Stimulated activated CD4-positive, alpha-beta T cell treated with anti-CD3 and anti-CD28 coated beads, Interleukin-2, amount 100 ng/mL, for 24 hours (primary cell): ENCODE measurements at places on chromosomes 4 and X.
A peak's percentile ranks its signal among the peaks of the same experiment; 100 is the strongest.

GRCh38 chr4:88659890-88660208 lies 37.8 kb downstream of the NAP1L5 start:
- DNase-seq: no peak

DNA sequence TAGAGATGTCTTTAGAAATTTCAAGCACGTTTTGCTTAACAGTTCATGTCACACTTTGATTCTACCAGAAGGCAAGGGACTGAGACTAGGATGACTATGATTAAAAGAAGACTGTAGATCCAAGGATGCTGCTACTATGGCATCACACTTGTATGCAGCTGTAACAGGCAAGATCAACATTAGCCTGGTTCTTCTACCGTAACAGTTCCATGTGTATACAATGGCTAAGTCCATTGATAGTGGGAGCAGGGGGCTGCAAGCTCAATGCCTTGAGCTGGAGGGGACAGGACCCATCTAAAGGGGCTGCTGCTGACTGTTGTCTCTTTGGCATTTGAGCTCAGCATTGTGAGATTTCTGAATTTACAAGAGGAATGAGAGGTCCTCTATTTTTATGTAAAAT lies 212.0 kb downstream of the APBB2 start:
- no peak for DNase-seq

GRCh38 chr4:14925471-14925870 lies 76.8 kb upstream of the CPEB2 start:
- no peak for DNase-seq

DNA sequence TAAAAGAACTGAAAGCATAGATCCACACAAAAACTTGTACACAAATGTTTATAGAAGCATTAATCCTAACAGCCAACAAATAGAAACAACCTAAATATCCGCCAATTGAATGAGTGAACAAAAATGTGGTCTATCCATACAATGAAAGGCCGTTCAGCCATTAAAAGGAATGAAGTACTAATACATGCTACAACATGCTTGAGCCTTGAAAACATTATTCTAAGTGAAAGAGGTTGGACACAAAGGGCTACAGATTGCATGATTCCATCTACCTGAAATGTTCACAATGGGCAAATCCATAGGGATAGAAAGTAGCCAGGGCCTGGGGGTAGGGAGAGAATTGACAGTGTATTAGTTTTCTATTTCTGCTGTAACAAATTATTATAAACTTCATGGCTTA lies 169.2 kb downstream of the SPCS3 start:
- no peak for DNase-seq

- DNase-seq: no peak
Observed at GRCh38 chr4:173362666-173363065, 8.1 kb upstream of the SAP30 start.

- DNase-seq: no peak
Observed at GRCh38 chr4:47930971-47931804, 16.8 kb upstream of the NFXL1 start.

GRCh38 chr4:41185614-41186592 lies 28.4 kb downstream of the APBB2 start:
- no peak for DNase-seq

DNA sequence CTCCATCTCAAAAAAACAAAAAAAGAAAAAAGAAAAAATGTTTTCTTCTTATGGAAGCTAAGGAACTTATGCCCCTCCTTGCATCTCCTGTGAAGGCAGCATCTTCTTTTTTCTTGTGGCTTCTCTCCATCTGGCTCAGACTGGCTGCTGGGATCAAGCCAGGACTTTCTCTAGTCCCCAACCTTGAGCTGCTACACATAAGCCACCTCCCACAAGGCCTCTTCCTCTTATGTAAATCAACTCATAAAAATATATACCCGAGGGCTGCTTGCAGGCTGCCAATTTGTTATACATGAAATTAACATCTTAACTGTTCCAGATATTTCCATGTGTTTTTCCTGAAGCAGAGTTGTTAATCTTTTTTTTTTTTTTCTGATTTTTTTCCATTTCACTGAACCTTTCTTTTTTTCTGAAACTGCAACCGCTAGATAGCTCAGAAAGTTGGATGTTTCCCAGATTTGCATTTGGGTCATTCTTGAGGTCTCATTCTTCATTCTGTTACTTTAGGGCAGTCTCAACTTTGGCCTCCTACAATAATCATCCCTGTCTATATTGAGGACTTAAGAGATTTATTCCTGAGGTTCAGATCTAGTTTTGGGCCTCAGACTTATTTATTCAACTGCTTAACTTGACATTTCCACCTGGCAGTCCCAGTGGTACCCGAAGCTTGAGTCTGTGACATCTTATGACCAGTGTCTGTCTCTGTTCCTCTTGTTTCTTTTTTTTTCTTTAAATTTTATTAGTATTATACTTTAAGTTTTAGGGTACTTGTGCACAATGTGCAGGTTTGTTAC lies 10.3 kb downstream of the SNX25 start:
- DNase-seq: no peak

GRCh38 chrX:130769835-130770234 lies 133.2 kb downstream of the ENOX2 start:
- DNase-seq: no peak

- DNase-seq: no peak
Observed at GRCh38 chrX:107601326-107601725, 27.0 kb upstream of the PRPS1 start.

DNA sequence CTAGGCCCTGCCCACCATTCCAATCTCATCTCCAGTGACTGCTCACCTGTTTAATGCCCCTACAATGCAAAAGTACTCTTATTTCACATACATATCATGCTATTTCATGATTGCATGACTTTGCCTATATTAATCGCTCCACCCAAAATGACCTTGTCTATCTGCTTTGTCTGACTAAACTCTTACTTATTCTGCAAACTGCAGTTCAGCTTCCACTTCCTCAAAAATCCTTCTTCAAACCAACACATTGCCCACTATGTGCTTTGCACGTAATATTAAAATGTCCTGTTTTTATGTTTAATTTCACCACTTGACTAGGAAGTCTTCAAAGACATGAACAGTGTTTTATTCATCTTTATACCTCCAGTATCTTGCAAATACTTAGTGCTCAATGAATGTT lies 229.6 kb downstream of the OPHN1 start:
- no peak for DNase-seq

- no peak for DNase-seq
Observed at GRCh38 chr4:3399277-3400194, 42.2 kb upstream of the HGFAC start.

- DNase-seq: no peak
Observed at GRCh38 chr4:155079871-155080270, 128.6 kb upstream of the NPY2R start.

DNA sequence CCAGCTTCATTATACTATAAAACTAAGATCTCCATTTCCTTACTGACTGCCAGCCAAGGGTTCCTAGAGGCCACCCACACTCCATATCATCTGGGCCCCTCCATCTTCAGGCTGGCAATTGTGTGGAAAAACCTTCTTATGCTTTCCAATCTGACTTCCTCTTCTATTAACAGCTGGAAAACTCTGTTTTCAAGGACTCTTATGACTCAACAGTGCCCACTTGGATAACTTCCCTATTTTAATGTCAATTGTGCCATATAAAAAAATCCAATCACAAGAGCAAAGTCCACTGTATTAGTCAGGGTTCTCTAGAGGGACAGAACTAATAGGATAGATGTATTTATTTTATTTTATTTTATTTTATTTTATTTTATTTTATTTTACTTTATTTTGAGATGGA lies 41.0 kb upstream of the CPEB2 start:
- no peak for DNase-seq

DNA sequence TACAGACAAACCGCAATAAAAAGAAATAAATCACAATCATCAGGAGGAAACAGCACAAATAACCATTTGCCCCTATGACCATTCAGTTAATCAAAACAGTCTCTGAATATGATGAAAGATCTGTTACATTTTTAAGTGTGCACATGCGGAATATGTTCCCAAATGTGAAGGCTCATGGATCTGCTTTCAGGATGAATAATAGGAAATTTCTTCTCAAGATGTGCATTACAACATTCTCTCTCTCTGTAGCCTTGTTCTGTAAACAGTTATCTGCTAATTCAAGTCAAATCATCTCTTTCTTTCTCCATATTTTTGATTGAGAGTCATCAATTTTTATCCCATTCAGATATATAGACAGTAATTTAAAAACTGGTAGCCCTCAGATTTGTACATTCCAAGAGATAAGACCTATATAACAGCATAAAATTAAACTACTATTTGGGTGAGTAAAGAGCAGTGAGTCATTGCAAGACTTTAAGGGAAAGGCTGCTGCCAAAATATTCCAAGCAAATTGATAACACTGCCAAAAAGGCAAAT lies 433.9 kb upstream of the ATOH1 start:
- DNase-seq: no peak

- no peak for DNase-seq
Observed at GRCh38 chr4:173917255-173917960, 366.1 kb downstream of the FBXO8 start.

GRCh38 chr4:36286481-36286871 lies 5.1 kb downstream of the DTHD1 start:
- no peak for DNase-seq

DNA sequence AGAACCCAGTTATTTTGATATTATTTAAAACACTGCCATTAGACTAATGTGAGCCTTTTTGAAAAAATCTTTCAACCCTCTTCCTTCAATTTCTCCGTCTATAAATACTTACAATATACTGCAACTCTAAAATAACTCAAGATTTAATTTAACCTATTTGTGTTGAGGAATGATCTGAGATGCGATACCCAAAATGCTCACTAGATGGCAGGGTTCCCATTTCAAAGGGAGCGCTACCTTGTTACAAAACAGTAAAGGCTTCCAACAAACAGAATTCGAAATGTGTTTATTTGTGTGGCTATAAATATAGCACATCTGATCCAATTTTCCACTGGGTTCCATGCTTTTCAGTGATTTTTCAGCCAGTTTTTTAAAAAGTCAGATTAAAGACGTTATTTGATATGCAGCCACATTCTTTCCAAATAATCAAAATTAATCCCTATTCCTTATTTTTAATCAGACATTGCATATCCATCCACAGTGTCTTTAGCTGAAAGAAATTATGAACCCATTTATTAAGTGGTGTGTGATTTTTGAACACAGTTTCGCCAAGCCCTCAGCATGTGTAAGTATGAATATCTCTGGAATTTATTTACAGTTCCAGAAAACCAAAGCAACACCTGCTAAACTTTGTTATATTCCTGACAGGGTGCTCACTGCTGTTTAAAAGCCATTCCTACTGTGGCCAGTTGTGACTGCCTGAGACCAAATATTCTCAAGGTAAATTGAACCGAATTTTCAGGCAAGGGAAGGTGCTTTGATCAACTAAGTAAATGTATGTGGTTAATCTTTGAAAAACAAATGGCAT lies 668.0 kb upstream of the LCORL start:
- DNase-seq: peak; percentile 46

GRCh38 chrX:106039920-106040319 lies 1.4 kb upstream of the SERPINA7 start:
- DNase-seq: no peak

GRCh38 chr4:59553721-59554091 lies 1646.4 kb upstream of the ADGRL3 start:
- no peak for DNase-seq

DNA sequence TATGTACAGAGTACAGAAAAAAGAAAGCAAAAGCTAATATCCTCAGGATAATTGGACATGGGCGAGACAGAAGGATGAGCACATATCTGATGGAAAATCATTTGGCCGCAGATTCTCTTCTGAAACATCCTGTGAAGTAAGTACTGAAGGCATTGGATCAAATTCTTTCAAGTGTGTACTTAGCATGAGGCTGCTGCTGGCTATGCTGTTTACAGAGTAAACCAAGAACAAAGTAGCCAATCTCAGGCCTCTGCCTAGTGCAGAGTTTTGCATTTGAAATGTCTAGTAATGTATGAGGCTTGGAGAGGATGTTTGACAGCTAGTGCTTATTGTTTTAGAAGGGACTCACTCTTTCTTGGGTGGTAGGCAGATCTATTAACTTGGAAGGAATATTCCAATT lies 128.5 kb downstream of the MAGEC2 start:
- no peak for DNase-seq

- DNase-seq: no peak
Observed at GRCh38 chr4:121272526-121272925, 108.3 kb downstream of the QRFPR start.

DNA sequence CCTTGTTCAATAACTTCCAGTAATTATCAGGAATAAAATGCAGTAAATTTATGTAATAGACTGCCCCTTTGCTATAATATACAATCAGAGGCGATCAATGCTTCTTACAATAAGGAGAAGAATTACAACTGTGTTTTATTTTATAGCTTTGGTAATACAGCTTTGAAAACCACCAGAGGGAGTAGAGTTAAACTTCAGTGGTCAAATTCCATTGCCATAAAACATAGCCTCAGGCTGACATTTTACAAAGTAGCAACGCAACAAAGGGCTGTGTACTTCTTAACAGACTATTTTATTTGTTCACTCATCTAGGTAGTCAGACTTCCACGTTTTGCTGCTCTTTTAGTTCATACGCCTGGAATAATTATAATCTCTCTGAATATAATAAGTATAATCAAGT lies 58.5 kb downstream of the TEX13C start:
- no peak for DNase-seq

DNA sequence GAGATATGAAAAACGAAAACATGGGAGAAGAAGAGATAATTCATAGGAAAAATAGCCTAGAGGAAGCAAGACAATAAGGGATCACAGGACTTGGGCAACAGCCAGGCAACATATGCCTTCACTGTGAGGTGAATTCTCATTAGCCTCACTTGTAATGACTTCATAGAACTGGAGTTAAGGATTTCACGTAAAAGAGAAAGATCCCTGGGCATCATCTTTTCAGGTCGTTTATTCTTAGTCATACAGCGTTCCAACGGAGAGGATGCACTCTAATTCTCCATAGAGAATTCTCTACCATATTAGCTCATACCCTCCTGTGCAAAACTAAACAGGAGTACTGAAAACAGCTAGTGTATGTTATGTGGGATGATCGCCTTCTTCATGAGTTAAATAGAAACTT lies 1.4 kb downstream of the PRKG2 start:
- DNase-seq: no peak

DNA sequence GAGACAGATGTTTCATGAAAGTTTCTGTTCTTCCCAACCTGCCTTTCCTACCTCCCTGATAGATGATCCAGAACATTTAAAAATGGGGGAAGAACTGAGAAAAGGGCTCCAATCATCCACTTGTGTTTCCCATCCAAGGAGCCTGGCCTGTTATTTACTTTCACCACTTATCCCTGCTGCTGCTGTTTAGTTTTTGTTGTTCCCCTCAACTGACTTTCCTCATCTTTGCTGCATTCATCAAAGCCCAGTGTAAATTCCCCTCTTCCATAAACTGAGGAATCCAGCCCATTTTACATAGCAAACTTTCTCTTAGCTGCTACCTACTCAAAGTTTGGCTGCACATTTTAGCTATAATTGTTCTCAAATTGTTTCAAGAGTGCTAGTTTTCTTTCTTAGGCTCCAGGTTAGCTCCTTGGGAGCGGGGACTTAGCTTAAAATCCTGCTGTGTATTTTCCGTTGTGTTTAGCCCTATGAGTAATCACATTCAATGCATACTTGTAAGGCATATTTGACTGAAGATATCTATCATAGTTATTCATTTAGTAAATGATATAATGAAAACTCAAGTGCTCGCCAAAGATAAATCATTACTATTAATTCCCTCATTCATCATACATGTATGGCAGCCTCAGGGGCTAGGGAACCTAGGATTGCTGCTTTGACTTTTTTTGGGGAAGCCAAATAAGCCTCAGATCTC lies 1.4 kb upstream of the PTPN13 start:
- no peak for DNase-seq
